ENCODE measurements at places on chromosomes 2 and 18.

GRCh38 chr18:45688833-45689232 is 35.1 kb upstream of the SLC14A1 start:
- no peak for DNase-seq

DNA sequence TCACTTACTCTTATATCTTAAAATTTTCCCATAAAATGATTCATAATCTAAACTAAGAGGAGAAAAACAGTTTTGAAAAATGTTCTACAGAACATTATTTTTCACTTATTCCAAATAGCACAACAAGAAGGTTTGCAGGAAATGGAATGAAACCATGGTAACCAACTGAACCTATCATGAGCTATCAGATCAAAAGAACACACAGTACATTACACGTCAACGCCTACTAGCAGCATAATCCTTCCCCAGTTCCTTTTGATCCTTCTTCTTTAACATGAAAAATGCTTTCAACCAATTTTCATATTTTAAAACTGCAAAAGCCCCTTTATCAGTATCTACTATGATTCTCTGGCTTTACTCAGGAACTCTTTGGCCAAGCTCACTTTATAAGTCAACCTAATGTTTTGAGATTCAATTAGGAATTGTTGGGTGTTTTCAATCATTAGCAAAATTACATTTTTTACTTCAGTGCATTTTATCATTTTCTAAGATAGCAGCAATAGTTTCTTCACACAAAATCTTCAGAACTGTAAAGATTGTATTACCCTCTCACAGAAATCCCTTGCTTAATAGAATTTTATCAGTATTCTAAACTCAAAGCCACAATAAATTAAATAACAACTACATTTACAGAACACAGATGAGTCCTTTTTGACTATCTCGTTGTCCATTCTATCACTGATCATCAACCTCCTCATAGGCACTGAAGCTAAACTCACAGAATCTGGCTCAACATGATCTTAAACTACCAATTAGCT is 102.5 kb downstream of the CHN1 start:
- no peak for DNase-seq

DNA sequence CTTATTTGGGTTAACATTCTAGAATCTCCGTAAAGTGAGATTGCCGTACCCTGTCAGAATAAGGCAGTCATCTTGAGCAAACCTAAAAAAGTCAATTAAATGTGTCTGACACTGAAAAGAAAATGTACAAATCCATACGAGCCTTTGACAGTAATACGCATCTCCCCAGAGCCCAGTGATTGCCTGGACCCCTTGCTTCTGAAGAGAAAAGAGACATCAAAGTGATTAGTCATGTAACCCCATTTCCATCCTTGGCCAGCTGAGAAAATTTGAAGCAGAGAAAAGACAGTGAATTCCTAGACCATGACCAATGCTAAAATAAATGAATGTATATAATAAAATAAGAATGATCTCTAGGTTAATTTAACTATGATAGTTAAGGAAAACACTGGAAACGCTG is 1499.4 kb downstream of the SUCLG1 start:
- no peak for DNase-seq

DNA sequence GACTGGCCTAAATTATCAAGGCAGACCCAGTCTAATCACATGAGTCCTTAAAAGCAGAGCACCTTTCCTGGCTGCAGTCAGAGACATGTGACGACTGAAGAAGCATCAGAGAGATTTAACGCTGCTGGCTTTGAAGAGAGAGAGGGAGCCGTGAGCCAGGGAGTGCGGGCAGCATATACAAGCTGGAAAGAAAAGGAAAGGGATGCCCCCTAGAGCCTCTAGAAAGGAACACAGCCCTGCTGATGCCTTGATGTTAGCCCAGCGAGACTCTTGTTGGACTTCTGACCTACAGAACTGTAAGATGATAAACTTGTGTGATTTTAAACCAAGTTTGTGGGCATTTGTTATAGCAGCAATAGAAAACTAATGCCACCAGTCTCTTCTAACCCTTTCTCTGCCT is 58.1 kb downstream of the HEATR5B start:
- DNase-seq: no peak

GRCh38 chr18:21911551-21911950 is 171.0 kb downstream of the MIB1 start:
- no peak for DNase-seq

DNA sequence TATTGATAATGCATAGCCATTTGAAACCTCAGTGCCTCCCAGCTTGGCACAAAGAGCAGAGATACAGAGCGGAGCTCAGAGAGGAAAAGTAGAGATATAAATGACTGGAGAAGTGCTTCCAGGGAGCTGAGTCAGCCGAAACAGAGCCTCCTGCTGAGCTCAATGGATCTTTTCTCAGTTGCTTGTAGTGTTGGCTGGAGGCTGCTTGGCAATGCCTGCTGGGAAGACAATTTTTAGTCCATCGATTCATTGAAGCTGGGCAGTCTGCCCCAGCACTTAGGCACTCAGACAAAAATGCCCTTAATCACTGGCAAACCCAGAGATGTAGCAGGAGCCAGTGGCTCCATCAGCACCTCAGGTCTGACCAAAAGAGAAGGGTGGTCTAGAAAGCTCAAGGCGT is 81.3 kb upstream of the SETBP1 start:
- no peak for DNase-seq

DNA sequence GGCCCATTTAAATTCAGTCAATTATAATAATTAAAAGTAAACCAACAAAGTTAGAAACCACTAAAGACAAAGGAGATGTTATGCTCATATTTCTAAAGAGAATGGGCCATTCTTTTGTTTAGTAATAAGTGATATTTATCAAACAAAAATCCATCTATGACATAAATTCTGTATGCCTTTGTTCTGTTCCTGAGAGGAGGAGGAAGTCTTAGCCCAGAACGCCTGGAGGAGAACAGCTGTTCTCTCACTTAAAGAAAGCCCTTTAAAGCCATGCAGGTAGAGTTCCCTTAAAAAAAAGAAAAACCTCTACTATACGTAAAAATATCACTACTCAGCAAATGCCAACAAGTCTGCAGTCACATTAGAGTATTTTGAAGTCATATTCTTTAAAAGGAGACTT is 15.5 kb downstream of the LAMA1 start:
- DNase-seq: no peak

DNA sequence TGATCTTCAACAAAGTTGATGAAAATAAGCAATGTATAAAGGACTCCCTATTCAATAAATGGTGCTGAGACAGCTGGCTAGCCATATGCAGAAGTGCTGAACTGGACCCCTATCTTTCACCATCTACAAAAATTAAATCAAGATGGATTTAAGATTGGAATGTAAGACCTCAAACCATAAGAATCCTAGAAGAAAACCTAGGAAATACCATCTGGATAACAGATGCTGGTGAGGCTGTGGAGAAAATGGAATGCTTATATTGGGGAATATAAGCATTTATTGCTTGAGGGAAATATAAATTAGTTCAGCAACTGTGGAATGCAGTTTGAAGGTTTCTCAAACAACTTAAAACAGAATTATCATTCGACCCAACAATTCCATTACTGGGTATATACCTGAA is 89.6 kb downstream of the GCA start:
- no peak for DNase-seq

GRCh38 chr2:29628108-29628745 is 293.2 kb downstream of the ALK start:
- no peak for DNase-seq

DNA sequence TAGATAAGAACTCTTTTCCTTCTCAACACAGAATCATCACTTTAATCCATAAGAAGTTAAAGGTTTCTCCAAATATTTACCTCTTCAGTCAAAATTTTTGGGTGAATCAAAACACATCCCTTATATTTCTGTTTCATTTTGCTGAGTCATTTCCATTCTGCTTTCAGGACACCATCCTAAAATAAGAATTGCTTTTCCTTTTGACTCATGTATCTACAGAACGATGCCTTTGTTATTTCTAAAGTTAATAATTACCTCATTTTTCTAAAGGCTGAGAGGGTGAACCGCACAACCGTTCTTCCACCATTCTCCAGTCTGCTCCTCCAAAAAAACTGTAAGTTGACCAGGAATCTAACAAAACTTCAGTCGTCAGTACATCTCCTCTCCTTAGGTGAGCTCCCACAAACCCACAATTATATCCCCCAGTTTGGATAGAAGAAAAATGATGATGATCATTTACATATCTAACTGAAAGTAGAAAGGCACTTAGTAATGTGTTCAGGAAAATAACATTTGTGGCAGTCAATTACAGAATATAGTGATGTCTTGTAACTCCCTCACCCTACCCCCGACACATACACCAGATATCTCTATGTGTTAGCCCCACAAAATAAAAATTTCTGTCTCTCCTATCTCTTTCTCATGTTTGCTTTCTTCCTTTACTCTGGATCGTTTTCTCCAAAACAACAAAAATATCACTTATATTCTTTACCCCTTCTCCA is 162.5 kb downstream of the RAD51AP2 start:
- no peak for DNase-seq

DNA sequence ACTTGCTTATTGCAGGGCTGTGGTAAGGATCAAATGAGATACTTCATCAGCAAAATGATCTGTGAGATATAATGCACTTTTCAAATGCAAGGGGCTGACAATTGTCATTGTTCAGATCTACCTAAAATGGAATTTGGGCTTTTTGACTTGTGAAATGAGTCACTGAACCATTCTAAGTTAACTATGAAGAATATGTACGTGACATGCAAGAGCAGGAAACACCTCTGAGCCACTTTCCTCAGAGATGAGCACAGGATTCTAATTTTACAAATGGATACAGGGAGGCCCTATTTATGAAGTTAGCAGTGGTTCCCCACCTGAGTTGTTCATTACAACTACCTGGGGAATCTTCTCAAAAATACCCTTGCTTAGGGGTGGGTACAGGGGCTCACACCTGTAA is 26.7 kb downstream of the CTLA4 start:
- DNase-seq: no peak

DNA sequence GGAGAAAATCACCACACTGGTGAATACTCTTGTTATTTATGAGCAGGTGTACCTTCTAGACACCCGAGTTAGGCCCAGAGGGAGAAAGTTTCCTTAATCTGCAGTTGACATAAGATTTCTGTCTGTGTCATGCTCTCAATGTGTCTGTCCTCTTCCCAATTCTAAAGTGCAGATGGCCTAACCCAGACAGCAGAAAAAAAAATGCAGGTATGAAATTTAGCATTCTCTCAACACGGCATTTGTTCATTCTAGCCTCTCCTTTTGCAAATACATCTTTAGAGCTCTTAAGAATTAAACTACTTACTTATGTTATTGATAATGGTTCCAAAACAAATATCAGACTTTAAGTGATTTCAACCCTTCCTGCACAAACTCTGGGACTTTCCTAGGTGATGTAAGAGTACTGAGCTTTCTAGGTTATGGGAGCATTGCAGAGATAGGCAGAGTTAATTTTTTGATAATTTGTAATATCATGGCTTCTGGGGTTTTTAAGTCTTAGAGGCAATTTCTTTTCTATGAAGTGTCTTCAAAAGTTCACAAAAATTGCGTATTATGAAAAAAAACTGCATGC is 32.9 kb upstream of the ITGB6 start:
- no peak for DNase-seq

- peak; percentile 48 for DNase-seq
Observed at GRCh38 chr2:220393711-220394110, 766.3 kb downstream of the SLC4A3 start.

GRCh38 chr2:149994057-149994728 is 406.6 kb upstream of the MMADHC start:
- peak; percentile 5 for DNase-seq

All from NCI-H1105 treated with DMSO at 0.1 percent for 48 hours (cell line).